ENCODE measurements at places on chromosomes 11 and 22.

DNA sequence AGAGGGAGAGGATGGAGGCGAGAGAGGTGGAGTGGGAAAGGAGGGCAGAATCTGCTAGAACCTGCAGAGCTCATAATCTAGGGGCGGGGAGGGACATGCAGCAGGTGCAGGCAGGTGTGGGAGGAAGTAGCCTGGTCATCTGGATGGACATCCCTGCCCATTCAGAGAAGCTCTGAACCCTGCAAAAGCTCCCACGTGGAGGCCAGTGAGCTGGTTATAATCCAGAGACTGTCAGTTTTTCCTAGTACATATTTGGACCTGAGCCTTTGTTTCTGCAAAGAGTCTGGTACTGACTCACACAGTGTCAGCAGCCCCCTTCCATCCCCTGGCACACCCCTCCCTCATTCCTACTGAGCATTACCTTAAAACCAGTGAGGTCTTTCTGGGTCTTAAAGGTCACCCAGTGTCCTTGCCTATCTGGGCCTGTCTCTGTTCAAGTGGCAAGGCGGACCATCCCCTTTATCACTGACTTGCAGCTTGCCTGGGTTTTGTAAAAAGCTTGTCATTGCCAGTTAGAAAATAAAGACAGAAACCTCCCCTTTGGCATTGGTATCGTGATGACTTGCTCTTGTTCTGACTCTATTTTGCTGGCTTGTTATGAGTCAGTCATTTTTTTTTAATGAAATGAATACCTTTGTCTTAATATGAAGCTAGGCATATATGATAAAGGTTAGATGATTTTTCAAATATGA lies 26.1 kb downstream of the PTPRJ start:
- DNase-seq = no peak

- peak; percentile 95 for DNase-seq
Measured at GRCh38 chr11:65422633-65423515, at the start of gene NEAT1. Gene NEAT1, plus strand, starts transcription at chr11:65422798.

DNA sequence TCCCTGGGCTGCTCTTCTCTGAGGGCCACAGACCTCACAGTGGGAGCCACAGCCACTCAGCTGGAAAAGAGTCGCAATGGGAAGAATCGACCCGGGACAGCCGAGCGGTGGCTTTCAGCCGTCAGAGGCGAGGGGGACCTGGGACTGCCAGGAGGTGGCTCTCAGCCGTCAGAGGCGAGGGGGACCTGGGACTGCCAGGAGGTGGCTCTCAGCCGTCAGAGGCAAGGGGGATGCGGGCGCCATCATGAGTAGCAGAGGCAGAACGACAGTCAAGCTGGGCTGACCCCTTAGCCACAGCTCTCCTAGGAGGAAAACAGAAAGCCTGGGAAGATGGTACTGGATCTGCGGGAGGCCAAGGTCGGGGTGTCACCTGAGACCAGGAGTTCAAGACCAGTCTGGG lies 14.9 kb upstream of the MUC2 start:
- DNase-seq = no peak

GRCh38 chr11:69416762-69417698 lies 64.4 kb upstream of the LINC01488 start:
- DNase-seq = no peak

GRCh38 chr11:79973721-79974617 lies 533.1 kb upstream of the TENM4 start:
- no peak for DNase-seq

DNA sequence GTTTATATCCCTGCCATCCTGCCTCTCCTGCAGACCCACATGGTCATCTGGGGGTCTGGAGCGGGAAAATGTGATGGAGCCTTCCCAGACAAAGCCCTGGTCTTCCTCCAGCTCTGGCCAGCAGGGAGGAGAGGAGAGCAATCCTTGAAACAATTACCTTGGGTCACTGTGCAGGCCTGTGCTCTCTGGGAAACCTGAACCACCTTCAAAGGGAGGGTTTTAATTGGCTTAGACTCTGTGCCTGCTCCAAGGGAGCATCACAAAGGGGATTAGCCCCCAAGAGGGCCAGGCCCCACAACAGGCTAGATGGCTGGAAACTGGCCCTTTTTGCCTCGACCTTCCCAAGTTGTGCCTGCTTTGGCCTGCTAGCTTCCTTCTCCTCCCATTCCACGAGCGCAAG lies 351.9 kb downstream of the TENM4 start:
- no peak for DNase-seq

GRCh38 chr11:119427279-119427678 lies 4.3 kb upstream of the THY1 start:
- no peak for DNase-seq

GRCh38 chr11:93396316-93396715 lies 65.8 kb downstream of the DEUP1 start:
- DNase-seq = no peak

All from stimulated activated CD4-positive, alpha-beta T cell treated with anti-CD3 and anti-CD28 coated beads, Interleukin-1b, Interleukin-23, amount 100 ng/mL, for 24 hours (primary cell).